ENCODE measurements at places on chromosomes 12 and 14.

DNA sequence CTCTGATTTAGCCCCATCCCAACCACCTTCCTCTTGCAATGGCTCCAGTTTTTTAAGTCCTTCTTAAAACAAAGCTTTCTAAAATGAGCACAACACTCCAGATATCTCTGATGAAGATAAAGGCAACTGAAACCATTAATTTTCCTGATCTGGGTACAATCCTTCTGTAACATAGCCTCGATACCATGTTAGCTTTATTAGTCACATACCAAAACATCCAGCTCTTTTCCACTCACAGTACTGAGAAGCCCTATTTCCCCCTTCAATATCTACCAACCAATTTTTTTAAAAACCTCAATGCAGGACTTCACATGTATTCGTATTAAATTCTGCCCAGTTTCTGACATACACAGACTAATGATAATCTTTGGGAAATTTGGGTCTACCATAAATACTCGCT, 105.9 kb downstream of the MED13L start:
- ATAC-seq: no peak

DNA sequence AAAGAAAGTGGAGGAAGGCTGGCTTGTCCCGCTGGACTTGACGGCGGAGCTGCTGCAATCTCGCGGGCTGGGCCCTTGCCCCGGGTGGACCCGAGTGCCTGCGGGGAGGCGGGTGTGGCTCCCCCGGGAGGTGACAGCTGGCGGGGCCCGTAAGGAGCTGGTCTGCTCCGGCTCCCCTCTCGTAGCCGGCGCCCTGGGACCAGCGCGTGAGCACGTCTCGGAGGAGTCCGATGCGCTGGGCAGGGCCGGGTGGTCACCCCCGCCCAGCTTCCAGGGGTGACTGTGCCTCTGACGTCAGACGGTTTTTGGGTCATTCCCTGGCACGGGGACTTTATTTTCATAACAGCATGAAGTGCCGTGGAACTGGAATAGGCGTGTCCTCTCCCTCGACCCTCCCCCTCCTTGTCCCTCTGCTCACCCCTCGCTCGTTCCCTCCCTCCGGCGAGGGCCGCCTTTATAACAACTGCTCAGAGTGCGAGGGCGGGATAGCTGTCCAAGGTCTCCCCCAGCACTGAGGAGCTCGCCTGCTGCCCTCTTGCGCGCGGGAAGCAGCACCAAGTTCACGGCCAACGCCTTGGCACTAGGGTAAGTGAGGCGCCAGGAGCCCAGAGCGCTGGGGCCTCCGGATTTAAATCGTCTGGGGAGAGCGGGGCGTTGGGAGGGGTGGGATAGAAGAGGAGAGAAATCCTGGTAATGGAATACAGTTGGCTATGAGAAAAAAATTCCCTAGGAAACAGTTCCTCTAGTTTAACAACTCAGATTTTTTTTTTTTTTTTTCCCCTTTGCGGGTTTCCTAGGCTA, at the start of gene GPRC5A:
Gene GPRC5A, plus strand, starts transcription at position 483 of the 801 bp plus-strand sequence. CDS start 16,688 bp downstream, outside the sequence.
- peak; percentile 59 for ATAC-seq

- ATAC-seq: peak; percentile 35
Observed at GRCh38 chr12:3973269-3973884, 100.2 kb upstream of the PARP11 start.

DNA sequence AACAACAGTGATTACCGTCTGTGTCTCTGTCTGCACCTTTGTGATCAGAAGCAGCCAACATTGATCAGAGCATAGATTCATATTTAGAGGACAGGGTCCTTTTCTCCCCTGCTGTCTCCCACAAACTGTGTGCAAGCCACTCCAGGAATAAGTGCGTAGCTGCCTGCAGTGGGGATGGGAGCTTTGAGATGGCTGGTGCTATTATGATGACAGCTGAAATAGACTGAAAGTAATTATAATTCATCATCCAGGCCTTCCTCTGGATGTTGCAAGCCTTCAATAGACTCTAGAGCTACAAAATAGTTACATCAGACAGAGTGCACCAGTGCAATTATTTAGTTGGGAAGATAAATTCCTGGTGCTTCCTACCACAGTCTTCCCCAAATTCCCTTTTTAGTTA, 68.1 kb downstream of the BORCS5 start:
- no peak for ATAC-seq
